ENCODE measurements at places on chromosomes 5 and 9. TPM values are rescaled to one million over a fixed set of nuclear protein-coding genes. Genes with fewer than 3 reads are reported as not detected.

Gene NUTM2F
- not detected for total RNA-seq

Gene HMMR
- total RNA-seq: 13.2 TPM

Gene IRX2
- 0.97 TPM for total RNA-seq

Gene PCDHB3
- total RNA-seq: 0.97 TPM

Gene FASTKD3
- total RNA-seq: 16.6 TPM

Gene MSX2
- total RNA-seq: 6.0 TPM

Gene GPR151
- not detected for total RNA-seq

Gene FBN2
- 108 TPM for total RNA-seq

Gene SLU7
- 86.0 TPM for total RNA-seq
